ENCODE measurements at places on chromosomes 3 and 15.

GRCh38 chr15:22231603-22232002 is 151.3 kb downstream of the OR4M2 start:
- DNase-seq: peak; percentile 90

DNA sequence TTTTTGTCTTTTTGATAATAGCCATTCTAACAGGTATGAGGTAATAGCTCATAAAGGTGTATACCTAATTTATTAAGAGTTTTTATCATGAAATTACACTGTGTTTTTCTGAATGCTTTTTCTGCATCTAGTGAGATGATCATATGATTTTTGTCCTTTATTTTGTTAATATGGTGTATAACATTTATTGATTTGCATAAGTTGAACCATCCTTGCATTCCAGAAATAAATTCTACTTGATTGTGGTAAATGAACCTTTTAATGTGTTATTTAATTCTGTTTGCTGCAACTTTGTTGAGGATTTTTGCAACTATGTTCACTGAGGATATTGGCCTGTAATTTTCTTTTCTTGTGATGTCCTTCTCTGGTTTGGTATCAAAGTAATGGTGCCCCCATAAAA is 28.0 kb upstream of the PCSK6 start:
- no peak for DNase-seq

DNA sequence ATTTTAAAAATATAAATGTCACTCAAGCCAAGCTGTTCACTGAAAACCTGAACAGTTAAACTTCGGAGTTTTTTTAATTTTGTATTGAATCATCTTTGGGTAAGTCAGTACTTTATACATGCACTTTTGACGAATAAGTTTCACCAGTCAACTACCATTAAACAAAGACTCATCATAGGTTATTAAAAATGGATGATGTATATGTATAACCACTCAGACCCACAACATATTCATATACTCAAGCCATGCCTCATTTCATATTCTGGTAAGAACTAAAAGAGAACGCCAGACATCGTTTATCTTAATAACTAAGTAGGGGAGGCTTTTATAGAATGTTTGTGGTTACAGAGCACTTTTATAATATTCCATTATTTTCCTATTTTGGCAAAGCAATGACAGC is 18.3 kb downstream of the MSL2 start:
- DNase-seq: no peak

GRCh38 chr3:11929531-11929930 is 74.7 kb upstream of the SYN2 start:
- no peak for DNase-seq

DNA sequence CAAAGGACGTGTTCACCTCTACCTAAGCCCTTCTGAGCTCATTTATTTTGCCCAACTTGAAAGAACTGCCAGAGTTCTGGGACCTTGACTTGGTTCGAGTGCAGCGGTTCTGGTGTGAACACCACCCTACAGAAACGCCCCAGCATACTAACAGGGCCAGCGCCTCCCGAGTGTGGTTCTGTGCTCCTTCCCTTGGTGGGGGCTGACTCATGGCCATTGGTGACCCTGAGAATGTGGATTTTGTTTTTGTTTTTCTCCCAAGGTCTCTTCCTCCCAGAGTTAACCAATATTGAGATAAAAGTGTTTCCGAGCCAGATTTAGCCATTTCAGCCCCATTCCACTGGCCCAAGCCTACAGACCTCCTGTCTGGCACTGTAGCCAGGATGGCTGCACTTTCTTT is 27.9 kb downstream of the SEMA7A start:
- DNase-seq: no peak

- no peak for DNase-seq
Observed at GRCh38 chr3:161070252-161070930, 34.8 kb downstream of the B3GALNT1 start.

DNA sequence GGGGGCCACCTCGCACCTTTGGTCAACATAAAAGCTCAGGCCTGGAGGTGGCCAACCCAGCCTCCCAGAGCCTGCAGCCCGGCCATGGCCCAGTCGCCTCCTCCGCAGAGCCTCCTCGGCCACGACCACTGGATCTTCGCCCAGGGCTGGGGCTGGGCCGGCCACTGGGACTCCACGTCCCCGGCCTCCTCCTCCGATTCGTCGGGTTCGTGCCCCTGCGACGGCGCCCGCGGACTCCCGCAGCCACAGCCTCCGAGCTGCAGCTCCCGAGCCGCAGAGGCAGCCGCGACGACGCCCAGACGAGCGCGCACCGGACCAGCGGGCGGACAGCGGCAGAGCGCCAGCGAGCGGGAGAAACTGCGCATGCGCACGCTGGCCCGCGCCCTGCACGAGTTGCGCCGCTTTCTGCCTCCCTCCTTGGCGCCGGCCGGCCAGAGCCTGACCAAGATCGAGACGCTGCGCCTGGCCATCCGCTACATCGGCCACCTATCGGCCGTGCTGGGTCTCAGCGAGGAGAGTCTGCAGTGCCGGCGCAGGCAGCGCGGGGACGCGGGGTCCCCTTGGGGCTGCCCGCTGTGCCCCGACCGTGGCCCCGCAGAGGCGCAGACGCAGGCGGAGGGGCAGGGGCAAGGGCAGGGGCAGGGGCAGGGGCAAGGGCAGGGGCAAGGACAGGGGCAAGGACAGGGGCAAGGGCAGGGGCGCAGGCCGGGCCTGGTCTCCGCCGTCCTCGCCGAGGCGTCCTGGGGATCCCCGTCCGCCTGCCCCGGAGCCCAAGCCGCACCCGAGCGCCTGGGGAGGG is at the start of gene MESP2:
MESP2 (plus strand) TSS at position 59 of the 799 bp plus-strand sequence; CDS start at position 85, 26 bp downstream.
- DNase-seq: peak; percentile 74

GRCh38 chr3:193828477-193828876 is 235.5 kb downstream of the OPA1 start:
- DNase-seq: no peak

GRCh38 chr15:73569361-73569760 is 63.8 kb downstream of the NPTN start:
- DNase-seq: no peak

DNA sequence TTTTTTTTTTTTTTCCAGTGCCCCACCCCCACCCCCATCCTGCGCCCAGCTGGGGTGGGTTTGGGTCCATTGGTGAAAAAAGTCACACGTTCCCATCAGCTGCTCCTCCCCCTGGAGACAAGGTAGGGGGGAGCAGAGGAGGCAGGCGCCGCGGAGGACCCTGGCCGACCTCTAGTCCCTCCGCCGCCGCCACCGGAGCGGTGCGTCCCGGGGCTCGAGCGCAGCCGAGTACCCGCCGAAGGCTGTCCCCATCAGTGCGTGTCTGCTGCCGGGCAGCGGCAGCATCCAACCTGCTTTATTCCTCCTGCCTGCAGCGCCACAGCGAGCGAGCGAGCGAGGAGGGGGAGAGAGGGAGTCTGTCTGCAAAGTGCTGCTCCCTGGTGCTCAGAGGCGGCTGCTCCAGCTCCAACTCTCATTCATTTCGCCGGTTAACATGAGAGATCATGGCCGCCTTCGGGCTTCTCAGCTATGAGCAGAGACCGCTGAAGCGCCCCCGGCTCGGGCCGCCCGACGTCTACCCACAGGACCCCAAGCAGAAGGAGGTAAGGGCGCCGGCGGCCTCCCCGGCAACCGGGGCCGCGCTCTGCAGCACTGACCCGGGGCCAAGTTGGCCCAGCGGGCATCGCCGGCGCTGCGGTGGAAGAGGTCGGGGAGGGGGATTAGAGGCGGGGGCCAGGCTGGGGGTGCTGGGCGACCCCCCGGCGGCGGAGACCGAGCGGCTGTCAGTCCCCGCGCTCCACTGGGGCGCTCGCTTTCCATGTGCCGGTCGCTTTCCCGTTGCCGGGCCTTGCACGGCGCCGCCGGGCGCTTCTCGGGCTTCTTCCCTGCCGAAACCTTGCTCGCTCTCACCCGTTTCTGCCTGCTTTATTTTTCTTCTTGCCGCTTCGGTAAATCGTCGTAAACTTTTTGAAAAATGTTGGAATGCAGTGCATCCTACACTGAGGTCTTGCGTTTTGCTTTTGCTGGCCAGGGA is 1.3 kb downstream of the MED12L start:
- DNase-seq: peak; percentile 73

DNA sequence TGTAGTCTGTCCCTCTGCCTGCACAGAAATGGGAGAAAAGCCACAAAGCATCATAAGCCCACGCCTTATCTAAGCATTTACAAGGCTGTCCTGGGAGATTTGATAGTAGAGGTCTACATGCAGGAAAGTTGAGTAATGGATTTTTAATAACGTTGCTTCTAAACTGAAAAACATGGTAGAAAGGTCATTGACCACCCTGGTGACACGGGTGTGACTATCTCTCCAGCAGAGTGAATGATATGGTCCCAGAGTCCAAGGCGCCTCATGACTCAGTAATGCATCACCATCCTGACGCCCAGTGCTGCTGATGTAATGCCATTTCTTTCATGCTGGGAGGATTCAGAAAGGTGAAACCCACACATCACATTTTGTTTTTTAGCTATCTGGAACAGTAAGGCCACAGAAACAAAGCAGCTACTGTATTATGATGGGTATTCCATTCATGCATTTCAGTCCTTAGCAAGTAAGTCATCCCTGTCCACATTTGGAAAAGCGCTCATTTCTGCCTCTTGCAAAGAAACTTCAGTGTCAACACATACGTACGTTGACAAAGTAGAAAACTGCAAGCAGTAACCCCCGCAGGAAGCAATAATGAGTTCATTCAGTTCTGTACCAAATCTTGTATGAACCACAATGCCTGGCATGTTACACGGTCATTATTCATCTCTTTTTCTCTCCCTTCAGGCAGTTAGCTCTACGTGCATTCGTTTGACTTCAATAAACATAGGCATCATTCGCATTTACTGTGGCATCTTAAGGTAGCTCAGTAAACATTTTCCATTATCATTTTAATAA is 483.5 kb downstream of the GABRG3 start:
- DNase-seq: no peak

GRCh38 chr15:100783291-100783690 is 96.3 kb upstream of the ALDH1A3 start:
- peak; percentile 76 for DNase-seq

- no peak for DNase-seq
Observed at GRCh38 chr3:40996382-40996781, 202.9 kb upstream of the CTNNB1 start.

DNA sequence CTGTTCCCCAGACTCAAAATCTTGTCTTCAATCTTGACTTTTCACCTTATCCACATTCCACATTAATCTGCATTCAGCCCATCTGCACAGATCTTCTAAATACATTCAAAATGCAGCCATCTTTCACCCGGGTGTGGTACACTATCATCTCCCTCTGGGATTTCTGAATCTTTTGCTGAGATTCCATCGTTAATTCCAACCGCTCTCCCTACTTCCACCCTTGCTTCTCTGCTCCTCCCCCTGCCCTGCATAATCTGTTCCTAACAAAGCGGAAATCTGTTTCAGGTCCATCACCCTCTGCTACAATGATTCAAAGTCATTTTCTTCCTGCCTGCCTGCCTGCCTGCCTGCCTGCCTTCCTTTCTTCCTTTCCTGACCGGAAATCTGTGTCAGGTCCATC is 7.9 kb upstream of the GOLGA8B start:
- no peak for DNase-seq

DNA sequence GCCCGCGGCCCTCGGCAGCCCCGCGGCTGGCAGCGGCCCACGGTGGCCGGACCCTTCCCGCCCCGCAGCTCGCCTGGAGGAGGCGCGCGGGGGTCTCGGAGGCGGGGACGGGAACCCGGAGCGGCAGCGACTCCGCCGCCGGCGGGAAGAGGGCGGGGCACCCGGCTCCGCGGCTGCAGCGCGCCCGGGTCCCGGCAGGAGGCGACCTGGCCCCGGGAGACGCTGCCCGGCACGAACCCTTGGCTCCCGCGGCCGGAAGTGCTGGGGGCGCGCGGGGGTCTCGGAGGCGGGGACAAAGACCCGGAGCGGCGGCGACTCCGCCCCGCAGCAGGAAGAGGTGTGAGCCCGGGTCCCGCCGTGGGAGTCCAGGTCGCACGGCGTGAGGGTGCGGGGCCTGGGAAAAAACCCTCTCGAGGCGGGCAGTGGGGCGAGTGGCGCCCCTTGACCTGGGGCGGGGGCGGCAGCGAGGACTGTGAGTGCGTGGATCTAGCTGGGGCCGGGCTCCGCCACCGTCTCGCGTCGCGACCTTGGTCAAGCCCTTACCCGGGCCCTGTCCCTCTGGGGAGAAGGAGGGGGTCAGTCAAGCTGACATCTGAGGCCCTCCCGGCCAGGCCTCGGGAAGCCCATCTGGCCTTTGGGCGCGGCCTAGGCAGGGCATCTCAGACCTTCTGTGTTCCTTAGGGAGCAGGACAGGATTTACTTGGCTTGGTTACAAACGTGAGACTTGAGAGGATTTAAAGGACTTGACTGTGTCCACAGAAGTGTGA is at the start of gene CIB2:
CIB2 (minus strand) TSS at position 151 of the 767 bp plus-strand sequence. CDS start 230 bp downstream, outside the sequence.
- peak; percentile 85 for DNase-seq

- DNase-seq: no peak
Observed at GRCh38 chr15:68307131-68307928, 29.8 kb downstream of the FEM1B start.

GRCh38 chr3:120652281-120652680 is 29.8 kb downstream of the HGD start:
- no peak for DNase-seq

DNA sequence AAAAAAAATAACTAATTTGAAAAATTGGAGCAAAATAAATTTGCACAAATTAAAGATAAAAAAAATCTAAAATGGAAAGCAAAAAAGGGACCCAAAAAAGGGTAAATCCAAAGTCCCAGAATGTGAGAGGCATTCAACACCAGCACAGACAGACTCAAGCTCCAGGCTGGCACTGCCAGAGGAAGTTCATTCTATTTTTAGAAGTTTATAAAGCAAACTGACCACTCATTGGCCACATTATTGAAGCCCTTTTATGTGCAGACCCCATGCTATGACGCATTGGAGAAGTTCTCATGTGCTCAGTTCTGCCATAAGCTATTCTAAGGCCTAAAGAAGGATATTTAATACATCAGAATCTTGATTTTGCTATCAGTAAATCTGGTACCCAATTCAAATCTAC is 17.6 kb upstream of the BOC start:
- DNase-seq: no peak

All from posterior cingulate gyrus (tissue), 11 donors.